ENCODE measurements at places on chromosomes 16 and 17.
A peak's percentile ranks its signal among the peaks of the same experiment; 100 is the strongest.

GRCh38 chr16:68995011-68995504 is 110.4 kb upstream of the HAS3 start:
- peak; percentile 24 for DNase-seq

- DNase-seq, result no peak
Observed at GRCh38 chr16:81587626-81588160, 143.1 kb downstream of the CMIP start.

DNA sequence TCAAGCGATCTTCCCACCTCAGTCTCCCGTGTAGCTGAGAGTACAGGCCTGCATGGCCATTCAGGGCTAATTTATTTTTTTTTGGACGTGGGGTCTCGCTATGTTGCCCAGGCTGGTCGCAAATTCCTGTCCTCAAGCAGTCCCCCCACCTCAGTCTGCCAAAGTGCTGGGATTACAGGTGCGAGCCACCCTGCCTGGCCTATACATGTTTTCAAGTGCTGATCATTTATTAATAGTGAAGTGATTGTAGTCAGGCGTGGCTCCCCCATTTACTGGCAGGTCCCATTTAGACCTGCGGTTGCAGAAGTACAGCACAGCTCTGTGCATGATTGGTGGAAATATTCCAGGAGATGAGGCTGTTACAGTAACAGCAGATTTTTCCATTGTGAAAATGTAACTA is 8.4 kb downstream of the FOXK2 start:
- no peak for DNase-seq

DNA sequence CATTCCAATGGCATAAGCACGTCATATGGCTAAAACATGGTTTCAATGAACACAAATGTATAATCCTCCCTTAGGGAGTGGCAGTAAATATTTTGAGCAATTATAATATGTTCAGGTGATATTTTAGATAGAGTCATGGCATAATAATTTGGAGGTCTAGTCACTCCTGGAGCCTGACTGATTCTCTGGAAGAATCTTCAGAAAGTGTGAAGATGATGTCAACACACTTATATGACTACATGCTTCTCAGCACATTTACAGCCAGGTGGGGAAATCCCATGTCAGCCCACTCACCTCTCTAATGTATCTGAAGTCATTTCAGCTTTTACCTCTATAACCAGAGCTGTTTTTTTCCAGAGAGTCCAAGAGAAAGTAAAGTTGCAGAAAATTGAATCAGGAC is 474.8 kb downstream of the SHISA9 start:
- no peak for DNase-seq

DNA sequence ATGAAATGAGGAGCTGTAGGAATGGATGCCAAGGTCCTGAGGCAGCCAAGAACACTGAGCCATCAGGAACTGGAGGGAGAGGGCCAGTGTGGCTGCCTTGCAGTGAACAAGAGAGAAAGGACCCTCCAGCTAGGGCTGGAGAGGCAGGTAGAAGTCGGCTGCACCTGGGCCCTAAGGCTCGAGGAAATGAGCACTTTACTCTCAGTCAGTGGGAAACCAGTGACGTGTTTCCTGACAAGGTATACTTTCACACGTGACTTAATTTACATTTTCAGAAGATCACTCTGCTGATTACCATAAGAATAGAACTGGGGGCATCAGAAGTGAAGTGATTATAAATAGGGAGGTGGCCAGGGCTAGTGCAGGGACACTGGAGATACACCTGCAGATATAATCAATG is 115.2 kb downstream of the C17orf67 start:
- no peak for DNase-seq

- no peak for DNase-seq
Observed at GRCh38 chr17:38735161-38735997, 5.2 kb downstream of the CISD3 start.

DNA sequence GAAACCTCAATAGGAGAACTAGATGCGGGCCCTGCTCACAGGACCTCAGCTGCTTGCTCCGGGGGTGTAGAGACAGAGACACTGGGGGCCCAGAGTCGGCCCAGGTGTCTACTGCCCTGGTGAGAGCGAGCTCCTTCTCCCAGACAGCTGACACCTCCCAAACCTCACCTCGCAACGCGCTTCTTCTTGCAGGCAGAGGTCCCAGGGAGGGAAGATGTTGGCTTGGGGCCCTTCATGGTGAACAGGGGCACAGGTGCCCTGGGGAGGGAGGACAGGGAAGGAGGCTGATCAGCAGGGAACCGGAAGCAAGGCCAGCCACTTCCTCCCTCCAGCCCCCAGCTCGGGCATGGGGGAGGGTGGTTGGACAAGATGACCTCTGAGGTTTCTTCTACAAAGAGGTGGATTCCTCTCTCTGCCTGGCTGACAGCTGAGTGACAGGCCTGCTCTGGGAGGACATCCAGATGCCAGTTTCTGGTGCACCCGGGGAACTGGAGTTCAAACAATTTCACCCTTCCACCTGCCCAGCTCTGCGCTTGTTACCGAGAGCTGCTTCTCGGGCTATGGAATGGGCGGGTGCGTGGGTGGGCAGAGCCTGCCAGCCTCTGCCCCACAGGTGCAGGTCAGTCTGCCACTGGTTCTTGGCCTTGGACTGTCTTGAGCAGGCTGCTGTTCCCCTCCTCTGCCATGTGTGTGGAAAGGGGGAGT is 11.7 kb upstream of the GFAP start:
- DNase-seq, result no peak

DNA sequence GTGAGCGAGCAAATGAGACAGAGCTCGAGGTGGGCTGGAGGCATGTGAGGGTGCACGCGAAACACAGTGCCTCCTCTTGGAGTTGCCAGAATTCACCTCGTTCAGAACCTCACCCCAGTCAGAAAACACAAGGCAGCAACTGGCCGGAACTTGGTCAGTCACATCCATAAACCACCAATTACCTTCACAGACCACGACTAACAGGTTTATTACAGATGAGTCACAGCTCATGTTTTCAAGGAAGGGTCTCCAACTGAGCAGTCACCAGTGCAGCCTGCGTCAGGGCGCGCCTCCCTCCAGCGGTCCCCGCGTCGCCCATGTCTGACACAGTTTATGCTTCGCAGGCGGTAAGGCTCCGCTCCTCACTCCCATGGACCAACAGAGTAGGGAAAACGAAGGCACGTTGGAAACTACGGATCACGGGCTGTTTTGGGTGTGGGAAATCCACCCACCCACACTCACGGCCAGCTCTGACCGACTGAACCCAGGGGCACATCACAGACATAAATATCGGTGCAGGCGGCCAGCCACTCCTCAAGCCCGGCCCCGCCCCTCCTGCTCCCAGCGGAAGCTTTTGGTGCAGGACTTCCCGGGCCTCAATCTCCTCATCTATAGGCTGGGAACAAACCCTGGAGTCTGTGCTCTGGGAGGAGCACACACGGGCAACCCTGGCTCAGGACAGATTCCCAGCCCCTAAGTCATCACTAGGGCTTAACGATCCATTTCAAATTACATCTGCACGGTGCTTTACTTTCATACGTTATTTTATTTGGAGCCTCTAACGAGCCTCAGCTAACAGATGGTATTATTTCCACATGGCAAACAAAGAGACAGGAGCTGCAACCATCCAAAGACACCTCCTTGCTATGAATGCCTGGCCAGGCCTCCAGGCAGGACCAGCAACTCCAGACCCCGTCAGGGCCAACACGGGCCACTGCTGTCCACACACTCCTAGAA is 126.3 kb downstream of the ZNF778 start:
- no peak for DNase-seq

DNA sequence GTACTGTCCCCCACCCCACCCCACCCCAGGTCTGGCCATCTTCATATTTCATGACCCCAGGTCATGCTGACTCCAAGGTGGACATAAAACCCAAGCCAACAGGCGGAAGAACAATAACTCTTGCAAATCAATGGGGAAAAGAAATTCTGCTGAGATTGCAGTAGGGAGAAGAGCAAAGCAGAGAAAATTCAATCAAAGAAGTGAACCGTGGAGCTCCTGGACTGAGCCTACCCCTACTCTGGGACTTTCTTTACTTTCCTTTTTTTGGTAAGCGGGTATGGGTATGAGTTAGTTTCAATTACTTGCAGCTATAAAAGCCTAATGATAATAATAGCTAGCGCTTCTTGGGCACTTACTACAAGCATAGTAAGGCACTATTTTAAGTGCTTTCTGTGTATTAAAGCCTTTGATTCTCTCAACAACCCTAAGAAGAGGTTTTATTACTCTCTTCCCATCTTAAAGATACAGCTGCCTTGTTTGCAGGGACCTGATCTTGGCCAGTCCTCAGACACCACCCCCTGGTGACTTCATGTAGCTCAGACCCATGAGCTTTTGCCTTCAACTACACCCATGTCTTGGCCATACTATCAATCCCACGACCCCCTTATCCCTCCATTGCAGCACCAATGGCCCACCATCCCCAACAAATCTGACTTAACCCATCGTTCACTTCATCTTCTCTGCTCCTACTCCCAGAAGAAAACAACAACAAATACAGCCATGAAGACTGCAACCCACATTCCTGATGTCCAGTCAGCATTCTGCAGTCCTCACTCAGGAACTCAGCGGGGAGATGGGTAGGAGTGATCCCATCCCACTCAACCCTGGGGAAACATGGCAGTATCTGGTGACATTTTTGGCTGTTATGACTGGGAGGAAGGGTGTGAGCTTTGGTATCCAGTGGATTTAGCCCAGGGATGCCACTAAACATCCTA is 4.4 kb downstream of the GGA2 start:
- no peak for DNase-seq
